ENCODE measurements at places on chromosomes 2 and 18.

DNA sequence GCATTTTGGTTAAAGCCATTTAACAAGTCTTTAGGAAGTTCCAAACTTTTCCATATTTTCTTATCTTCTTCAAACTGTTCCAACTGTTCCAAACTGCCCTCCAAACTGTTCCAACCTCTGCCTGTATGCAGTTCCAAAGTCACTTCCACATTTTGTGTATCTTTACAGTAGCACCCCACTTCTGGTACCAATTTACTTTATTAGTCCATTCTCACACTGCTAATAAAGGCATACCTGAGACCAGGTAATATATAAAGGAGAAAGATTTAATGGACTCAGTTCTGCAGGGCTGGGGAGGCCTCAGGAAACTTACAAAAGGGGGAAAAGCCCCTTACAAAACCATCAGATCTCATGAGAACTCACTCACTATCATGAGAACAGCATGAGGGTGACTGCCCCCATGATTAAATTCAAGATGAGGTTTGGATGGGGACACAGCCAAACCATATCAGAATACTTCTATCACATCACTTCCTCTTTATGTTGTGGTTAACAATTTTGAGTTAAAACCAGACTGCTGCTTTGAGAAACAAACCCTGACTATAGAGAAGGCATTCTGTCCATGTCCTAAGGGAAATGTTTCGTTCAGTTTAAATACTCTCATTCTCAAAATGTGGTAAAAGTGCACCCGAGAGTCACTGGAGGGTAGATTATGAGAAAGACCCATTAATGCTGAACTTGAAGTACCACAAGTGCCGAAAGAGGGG, 11.0 kb downstream of the IL18R1 start:
- no peak for DNase-seq

DNA sequence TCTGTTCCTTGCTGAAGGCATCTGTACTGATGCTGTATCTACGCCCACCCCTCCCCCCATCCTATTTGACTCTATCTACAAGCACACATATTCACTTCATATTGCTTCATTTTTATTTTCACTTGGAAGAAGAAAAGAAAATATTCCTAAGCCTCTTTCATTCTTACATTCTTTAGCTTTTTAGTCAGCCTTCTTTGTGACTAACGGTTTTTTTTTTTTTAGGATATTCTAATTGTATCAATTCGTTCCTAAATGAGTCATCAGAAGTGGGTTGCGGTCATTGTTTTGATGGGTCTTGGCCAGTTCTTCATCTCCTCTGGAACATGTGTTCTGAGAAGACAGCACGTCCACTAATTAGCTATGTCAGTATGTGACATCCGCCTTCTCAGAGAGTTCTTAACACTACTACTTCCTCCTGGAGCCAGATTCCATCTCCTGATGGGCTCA, 88.7 kb downstream of the MYO1B start:
- DNase-seq = no peak

GRCh38 chr18:62505669-62506494, 16.9 kb upstream of the ZCCHC2 start:
- no peak for DNase-seq

- no peak for DNase-seq
These were observed 736 bp downstream of the ZSCAN30 start for GRCh38 chr18:35289293-35289692.

- peak; percentile 90 for DNase-seq
These were observed 36.1 kb upstream of the MRPL33 start for GRCh38 chr2:27735263-27735904.

GRCh38 chr2:161265874-161266273, 42.4 kb upstream of the PSMD14 start:
- no peak for DNase-seq

- DNase-seq = no peak
These were observed 226.0 kb downstream of the FAM210A start for GRCh38 chr18:13500227-13500865.

GRCh38 chr18:7597500-7597899, 30.4 kb downstream of the PTPRM start:
- DNase-seq = no peak

GRCh38 chr2:134220344-134220974, 33.4 kb upstream of the MGAT5 start:
- DNase-seq = no peak

DNA sequence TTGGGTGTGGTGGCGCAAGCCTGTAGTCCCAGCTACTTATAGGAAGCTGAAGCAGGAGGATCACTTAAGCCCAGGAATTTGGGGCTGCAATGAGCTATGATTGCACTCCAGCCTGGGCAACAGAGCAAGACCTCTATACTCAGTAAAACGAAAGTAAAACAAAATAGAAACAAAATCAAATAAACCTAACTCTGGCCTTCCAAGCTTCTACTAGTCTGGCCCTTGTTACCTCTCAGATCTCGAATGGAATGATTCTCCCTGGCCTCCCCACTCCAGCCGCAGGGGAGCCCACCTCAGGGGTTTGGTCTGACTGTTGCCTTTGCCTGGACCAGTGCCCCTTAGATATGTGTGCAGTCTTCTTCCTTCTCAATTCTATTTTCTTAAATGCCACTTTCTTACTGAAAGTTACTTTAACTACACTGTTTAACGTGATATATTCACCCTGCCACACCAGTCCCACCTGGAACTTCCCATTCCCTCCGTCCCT, 160.0 kb upstream of the GCFC2 start:
- no peak for DNase-seq
